ENCODE measurements at places on chromosomes 12 and 14. TPM values are rescaled to one million over a fixed set of nuclear protein-coding genes. Genes with fewer than 3 reads are reported as not detected.

Gene FBLN5
- total RNA-seq = 32.3 TPM

Gene MFAP5
- 12.3 TPM for total RNA-seq

Gene SIX6
- not detected for total RNA-seq

Gene RITA1
- total RNA-seq = 17.6 TPM

Measured in articular chondrocyte of knee joint (primary cell).